ENCODE measurements at places on chromosomes 16 and 17.

DNA sequence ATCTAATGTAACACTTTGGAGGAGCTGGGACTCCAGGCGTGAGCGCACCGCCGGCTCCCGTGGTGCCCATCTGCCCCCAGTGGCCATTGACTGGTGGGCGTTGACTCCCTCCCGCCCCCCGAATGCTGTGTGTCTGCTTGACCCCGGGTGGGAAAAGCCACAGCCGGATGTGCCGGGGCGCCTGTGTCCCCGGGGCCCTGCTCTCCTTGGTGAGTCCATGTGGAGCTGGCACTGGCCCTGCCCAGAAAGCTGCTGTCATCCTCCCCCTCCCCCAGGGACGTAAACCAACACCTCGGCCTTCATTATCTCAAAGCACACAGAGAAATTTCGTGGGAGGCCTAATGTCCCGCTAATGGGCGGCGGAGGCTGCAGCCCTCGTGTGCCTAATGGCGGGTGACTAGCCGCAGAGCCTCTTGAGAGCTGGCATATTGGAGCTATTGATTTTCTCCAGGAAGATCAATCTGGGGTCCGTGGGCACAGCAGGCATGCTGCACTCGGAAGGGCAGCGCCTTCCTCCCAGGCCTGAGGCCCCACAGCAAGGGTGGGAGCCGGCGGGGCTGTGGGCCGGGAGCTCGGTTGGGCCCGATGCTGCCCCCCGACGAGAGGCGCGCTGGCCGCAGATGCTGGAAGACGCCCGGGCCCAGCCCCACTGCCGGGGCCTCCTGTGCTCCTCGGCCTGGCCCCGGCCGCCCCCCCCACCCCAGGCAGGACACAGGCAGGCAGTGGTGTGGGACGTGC is 4.0 kb upstream of the PERCC1 start:
- no peak for DNase-seq

GRCh38 chr17:44266402-44267164 is 1.4 kb downstream of the SLC4A1 start:
- DNase-seq, result no peak

DNA sequence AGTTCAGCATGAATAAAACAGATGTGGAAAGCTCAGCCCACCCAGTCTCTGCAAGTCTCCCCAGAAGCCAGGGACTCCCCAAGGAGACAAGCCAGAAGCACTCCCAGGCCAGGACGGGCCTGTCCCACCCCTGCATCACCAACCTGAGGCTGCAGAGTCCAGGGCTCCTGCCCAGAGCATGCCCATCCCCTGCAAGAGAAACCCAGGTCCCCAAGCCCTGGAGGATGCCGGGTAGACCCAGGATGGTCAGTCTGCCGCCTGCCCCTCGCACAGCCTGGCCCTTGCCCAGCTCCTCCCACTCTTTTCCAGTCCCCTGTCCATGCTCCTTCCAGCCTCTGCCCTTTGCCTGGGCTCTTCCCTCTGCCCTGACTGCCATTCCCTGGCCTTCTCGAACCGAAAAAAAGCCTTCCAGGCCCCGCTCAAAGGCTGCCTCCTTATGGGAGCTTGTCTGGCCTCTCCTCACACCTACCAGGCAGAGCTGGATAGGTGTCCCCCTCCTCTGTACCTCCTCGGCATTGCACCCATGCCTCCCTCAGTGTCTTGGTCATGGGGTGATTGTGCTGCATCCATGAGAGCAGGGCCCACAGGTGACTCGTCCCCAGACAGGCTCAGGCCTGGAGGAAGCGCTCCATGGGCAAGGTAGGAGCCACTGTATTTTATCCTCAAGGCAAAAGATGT is 44.8 kb downstream of the BEAN1 start:
- no peak for DNase-seq

- no peak for DNase-seq
Measured at GRCh38 chr16:30903596-30903995, 7.2 kb downstream of the CTF1 start.

- DNase-seq, result no peak
Measured at GRCh38 chr17:80845863-80846671, 145.6 kb upstream of the CHMP6 start.

- DNase-seq, result no peak
Measured at GRCh38 chr16:72362973-72363372, 191.0 kb upstream of the PMFBP1 start.

- peak; percentile 92 for DNase-seq
Measured at GRCh38 chr16:69711115-69711740, 15.1 kb downstream of the NQO1 start.

DNA sequence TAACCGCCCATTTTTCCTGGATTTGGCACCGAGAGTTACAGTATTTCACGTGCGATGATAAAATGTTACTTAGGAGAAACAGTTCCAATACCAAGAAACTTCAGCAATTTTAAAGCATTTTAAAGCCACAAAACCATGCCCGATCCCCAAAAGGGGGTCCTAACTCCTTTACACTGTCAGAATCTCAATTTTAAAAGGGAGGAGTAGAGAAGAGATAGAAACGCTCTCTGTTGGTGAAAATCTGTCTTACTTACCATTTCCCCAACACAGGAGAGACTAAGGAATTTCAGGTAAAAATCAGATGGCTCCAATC is 526 bp upstream of the RNASEK start:
- no peak for DNase-seq

GRCh38 chr17:29383686-29384085 is 6.5 kb upstream of the TAOK1 start:
- no peak for DNase-seq

GRCh38 chr17:35584061-35584460 is 3.1 kb upstream of the AP2B1 start:
- DNase-seq, result no peak

DNA sequence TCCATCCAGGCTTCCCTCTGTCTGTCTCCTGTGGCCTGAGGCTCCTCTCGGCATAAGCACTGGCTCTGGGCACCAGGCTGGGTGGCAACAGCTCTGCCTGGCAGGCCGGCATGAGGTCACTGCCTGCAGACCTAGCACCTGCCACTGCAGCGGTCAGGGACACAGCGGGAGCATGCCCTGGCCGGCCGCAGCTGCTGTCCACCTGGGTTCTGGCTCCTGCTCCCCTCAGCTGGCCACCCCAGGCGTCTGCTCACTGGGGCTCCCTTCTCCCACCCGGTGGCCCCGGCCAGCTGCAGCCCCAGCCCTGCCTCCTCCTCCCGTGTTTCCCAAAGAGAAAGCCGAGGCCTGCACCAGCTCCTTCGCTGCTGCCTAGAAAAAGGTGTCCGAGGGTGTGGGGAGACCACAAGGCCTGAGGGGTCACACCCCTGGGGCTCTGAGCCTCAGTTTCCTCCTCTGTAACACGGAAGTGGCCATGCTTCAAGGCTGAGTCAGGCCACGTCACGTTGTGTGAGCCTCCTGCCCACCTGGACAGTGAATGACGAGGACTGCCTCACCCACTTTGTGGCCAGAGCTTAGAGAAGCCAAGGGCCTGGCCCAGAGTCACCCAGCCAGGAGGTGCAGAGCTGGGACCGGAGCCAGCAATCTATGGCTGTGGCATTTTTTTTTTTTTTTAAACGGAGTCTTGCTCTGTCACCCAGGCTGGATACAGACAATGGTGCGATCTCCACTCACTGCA is 6.7 kb downstream of the NTHL1 start:
- no peak for DNase-seq

- no peak for DNase-seq
Measured at GRCh38 chr16:87404764-87405625, 12.9 kb downstream of the MAP1LC3B start.

- DNase-seq, result no peak
Measured at GRCh38 chr16:15641753-15642556, 999 bp downstream of the MARF1 start.

GRCh38 chr17:74356646-74357465 is 4.8 kb downstream of the BTBD17 start:
- no peak for DNase-seq

GRCh38 chr16:73610605-73611156 is 562.8 kb upstream of the ZFHX3 start:
- no peak for DNase-seq

DNA sequence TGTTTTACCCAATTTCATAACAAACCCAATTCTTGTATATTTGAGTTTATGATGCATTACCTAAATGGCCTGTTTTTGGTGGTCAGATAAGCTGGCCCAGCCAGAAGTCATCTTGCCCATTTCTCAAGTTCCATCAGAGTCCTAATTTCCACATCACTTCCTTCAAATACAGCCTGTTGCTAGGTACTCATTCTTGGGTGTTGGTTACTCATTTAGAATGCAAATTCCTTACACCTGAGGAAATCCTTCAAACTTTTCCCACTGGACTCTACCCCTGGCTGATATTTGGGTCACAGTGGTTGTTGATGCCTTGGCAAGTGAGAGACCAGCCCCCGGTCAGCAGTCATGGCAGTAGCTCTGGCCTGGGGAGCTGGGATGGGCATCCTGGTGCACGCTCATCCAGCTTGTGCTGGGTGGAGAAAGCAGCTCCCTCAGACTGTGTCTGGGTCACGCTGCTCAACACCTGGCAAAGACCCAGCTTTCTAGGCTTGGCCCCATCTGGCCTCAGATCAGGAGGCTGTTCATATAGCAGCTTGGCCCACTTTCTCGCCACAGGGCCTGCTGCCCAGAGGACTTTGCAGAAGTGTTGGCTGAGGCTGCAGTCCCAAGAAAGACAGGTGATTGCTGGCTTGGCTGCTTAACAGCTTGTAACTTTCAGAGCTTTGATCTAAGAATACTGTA is 25.8 kb downstream of the WSB1 start:
- DNase-seq, result no peak

- no peak for DNase-seq
Measured at GRCh38 chr16:11757671-11758545, 15.3 kb upstream of the TXNDC11 start.

DNA sequence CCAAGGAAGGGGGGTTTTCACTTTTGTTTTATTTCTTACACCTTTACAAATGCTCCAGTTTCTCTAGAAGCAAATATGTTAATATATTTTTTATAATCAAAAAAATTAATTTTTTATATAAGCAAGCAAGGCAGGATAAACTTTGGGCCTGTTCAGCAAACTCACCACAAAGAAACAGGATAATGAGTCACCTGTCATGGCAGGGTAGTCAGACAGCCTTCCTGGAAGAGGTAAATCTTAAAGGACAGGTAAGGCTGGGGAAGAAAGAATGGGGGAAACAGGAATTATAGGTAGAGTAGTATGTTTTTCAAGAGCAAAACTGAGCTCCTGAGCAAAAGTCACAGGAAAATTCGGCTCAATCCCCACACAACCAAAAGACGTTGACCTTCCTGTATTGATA is 186.3 kb upstream of the SOX9 start:
- peak; percentile 18 for DNase-seq

DNA sequence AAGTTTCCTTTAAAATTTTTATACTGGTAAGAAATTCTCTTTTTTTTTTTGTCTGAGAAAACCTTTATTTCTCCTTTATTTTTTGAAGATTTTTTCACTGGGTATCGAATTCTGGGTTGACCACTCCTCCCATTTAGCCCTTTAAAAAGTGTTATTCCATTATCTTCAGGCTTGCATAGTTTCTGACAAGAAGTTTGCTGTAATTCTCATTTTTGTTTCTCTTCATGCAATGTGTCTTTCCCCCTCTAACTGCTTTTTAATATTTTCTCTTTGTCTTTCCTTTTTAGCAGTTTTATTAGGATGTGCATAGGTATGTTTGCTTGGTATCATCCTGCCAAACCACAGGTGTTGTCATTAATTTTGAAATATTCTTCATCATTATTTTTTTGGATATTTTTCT is 67.7 kb upstream of the GOT2 start:
- DNase-seq, result no peak

GRCh38 chr16:67111951-67112444 is 2.3 kb downstream of the PHAF1 start:
- DNase-seq, result no peak

DNA sequence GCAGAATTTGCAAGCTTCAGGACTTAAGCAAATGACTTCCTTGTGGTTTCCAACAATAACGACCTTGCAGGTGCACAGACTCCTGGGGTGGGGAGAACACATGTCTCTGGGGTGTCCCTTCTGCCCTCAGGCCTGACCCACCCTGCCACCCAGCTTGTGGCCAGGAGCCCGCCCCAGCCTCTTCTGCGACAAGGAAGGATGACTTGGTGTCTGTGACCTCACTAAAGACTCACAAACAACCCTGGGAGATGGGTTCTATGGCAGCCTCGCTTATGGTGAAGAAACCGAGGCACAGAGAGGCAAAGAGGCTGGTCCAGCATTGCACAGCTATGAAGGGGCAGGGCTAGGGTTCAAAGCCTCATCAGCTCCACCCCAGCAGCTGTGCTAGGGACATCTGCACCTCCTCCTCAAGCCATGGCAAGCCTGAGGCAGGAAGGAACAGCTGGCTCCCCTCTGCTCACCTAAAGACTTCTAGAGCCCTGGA is 2.6 kb downstream of the ATP2A3 start:
- DNase-seq, result no peak

GRCh38 chr17:50699410-50699809 is 8.3 kb downstream of the ANKRD40 start:
- no peak for DNase-seq

GRCh38 chr17:17569691-17570090 is 21.8 kb downstream of the PEMT start:
- no peak for DNase-seq

DNA sequence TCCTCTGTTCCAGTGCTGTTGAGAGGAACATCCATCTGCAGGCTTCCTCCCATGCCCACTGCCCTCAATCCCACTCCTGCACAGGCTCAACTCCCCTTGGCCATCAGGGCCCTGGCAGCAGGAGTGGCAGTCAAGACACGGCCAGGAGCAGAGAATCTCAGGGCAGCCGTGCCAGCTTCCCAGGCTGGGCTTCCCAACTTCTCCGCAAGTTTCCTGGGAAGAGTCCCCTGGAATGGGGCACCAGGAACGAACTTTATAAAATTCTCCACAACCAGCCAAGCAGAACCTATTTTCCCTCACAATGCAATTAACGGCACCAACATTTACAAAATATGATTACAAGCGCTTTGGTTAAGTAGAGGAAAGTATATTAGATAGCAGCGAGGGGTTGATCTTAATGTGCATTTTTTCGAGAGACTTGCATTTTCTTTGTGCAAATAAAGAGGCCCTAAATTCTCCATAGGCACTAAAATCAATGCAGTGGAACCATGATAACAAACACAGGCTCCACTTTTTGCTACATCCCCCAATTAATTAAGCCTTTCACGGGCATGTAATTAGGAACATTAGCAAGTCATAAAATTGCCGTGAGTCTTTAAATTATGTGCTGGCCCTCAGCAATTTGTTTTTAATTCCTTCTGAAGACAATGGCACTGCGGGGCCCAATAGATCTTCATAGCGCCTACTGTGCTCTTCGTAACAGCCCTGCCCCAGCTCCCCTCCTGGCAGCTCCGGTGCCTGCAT is 99.9 kb upstream of the LHX1 start:
- no peak for DNase-seq

DNA sequence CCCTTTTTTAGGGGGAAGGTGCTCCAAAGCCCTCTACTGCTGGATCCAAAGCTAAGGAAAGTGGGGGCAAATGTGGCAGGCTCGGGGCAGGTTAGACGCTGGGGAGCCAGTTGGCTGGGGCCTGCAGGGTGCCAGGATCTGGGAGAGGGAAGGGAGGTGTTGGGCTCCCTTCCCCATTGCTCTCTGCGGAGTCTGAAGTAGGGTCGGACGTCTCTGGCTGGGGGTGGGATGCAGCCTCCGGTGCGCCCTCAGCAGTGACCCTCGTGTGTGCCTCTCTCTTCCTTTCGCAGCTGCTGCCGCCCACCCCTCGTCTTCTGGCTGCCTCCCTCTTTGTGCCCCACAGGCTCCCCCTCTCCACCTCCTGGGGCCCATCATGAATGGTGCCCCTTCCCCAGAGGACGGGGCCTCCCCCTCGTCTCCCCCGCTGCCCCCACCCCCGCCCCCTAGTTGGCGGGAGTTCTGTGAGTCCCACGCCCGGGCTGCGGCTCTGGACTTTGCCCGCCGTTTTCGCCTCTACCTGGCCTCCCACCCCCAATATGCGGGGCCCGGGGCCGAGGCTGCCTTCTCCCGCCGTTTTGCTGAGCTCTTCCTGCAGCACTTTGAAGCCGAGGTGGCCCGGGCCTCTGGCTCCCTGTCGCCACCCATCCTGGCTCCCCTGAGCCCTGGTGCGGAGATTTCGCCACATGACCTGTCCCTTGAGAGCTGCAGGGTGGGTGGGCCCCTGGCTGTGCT is 2.2 kb downstream of the SH2B1 start:
- no peak for DNase-seq
